Dorsolateral prefrontal cortex (tissue), 122 donors: ENCODE measurements at places on chromosomes 1 and 21. TPM values are rescaled to one million over a fixed set of nuclear protein-coding genes. Genes with fewer than 3 reads are reported as not detected.

DNA sequence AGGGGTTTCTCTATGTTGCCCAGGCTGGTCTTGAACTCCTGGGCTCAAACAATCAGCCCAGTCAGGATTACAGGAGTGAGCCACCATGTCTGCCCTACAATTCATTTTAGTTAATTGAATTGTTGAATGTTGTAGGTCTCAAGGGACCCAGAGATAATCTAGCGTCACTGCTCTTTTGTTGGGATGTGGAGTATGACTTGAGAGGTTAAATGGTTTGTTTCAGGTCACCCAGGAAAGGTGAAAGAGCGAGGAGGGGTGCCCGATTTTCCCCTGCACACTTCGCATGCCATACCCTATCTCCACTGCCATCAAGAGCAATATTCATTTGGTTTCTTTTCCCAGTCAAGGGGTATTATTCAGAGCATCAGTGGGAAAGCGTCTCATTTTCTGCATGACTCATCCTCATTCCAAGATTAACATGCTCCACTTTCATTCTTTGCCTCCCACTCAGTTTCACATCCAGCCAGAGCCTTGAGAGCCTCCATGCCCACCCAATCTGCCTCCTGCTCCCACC, 13.1 kb upstream of the SLC30A1 start:
- DNase-seq, result no peak

- DNase-seq, result no peak
Observed at GRCh38 chr1:15761366-15762128, 3.0 kb downstream of the FBLIM1 start.

CREB3L4 gene
- total RNA-seq, result 5.7 TPM

RHEX gene
- total RNA-seq, result not detected

DNA sequence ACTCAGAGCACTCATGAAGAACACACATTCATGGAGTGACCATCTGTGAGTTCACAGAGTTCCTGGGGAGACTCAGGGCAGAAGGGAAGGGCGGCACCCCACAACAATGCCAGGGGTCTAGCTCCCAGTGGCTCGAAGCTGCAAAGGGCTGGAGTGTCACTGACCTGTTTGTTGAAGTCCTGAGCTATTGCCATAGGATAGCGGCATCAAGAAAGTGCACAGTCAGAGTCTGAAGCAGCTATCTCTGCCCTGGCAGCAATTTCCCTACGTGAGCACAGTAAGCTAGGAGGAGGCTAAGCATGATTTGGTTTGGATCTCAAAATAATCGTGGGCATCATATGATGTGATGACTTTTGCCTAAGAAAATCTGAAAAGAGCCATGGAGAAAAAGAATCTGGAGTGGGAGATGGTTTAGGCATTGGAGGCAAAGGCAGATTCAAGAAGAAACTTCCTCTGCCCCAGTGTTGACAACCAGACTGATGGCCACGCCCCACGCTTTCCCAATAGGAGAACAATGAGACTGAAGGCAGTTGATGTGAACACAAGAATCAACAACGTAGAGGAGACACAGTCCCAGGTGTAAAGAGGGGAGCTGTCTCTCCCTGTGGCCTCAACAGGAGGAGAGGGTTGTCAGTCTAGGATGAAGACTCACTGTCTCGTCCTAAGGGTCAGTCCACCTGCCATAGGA, 100.0 kb upstream of the SLC25A33 start:
- no peak for DNase-seq

DNA sequence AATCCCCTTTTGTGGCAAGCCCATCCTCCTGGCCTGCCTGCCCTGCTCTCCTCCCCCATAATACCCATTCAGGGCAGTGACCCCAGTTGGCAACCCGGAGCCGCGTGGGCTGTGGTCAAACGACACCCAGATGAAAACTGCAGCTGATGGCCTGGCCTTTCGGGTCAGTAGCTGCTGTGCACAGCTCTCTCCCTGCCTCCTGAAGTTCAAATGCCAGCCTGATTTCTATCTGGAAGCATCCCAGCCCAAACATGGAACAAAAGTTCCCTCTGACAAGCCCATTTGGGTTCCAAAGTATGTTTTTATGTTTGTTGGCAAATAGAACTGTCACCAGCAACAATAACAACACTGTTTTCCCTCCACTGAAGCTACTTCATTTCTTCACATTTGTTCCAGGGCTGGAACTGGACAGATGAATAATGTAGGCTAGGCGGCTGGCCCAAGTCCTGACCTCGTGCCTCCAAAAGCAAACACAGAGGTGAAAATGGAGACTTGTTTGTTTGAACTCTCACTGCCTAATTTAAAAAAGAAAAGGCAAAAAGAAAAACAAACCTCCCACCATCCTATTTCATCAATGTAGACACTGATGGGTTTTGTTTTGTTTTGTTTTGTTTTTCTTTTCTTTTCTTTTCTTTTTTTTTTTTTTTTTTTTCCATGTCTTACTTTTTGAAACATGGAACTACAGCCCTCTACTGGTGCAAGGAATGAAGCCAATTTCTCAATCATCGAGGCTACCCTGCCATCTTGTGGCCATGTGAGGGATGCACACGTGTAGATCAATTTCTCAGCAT, 179.0 kb downstream of the ADSS2 start:
- DNase-seq, result peak; percentile 79

TSACC gene
- total RNA-seq, result not detected
